ENCODE measurements at places on chromosomes 6 and 20. TPM values are rescaled to one million over a fixed set of nuclear protein-coding genes. Genes with fewer than 3 reads are reported as not detected.

GRCh38 chr6:3422435-3423070, 34.3 kb downstream of the SLC22A23 start:
- no peak for DNase-seq

- no peak for DNase-seq
These were observed 181.4 kb upstream of the CST7 start for GRCh38 chr20:24767623-24768100.

- no peak for DNase-seq
These were observed 104.0 kb downstream of the MKKS start for GRCh38 chr20:10330071-10330470.

DNA sequence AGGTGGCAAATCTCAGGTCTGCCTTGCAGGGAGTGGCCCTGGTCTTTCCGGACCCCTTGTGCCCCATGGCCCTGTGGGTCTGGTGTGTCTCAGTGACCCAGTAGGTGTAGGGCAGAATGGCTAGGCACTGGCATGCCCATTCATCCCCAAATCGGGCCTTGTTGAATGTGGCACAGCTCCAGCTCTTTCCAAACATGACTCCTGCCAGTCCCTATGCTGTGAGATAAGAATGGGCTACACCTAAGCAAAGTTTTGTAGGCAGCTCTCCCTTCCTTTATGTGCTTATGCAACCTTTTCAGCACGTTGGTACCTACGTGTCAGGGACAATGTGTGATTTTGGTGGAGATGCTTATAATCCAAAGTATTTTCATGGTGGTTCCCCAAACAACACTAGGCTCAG, 33.9 kb downstream of the FOXO3 start:
- DNase-seq = no peak

GRCh38 chr6:40672087-40672486, 84.9 kb upstream of the LRFN2 start:
- no peak for DNase-seq

- DNase-seq = no peak
These were observed 108.7 kb downstream of the GPX5 start for GRCh38 chr6:28634411-28634760.

GRCh38 chr6:158457616-158458278, 102.1 kb upstream of the TMEM181 start:
- no peak for DNase-seq

DNA sequence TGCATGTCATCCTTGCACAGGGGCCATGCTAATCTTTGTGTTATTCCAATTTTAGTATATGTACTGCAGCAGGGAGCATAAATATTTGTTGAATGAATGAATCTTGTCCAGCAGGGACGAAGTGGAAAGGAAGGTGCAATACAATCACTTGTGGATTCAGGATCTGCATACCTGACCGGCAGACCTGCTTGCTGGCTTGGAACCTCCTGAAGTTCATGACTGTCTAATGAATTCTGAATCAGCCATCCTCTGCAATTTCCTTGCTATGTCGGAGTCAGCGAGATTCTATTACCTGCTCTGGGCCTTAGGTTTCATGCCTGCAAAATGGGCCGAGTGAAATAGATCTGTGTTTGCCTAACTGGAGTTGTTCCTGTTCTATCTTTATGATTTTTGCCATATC, 17.4 kb upstream of the NCOA3 start:
- no peak for DNase-seq

DNA sequence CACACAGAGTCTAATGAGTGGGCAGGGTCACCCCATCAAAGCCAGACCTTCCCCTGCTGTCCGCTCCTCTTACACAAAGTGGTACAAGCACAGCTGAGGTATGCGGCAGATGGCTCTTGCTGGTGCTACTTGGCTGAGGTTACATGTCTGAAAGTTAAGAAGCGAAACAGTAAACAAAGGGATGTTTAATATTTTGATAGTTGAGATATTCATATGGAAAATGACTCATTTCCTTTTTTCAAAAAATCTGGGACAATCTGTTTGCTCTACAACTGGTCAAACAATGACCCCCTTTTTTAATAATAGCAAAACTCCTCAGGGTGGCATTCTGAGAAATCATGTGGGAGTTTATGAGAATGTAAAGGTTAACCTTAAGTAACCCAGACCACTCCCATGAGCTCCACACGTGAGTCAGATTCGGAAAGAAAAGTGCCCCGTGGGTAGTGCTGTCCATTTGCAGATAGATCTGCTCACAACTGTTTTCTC, 245.3 kb downstream of the TBXT start:
- DNase-seq = no peak

The ZBTB12 gene
- 3.2 TPM for total RNA-seq

The PTGIS gene
- total RNA-seq = 24.2 TPM

The ELOVL2 gene
- 2.4 TPM for total RNA-seq

Data from Right ventricle myocardium inferior (tissue), 1 donor.